ENCODE measurements at places on chromosomes 6 and 20.

- DNase-seq, result no peak
Measured at GRCh38 chr6:111480988-111481822, 1.8 kb downstream of the REV3L start.

GRCh38 chr6:169831450-169832246 lies 80.2 kb downstream of the ERMARD start:
- peak; percentile 67 for DNase-seq

DNA sequence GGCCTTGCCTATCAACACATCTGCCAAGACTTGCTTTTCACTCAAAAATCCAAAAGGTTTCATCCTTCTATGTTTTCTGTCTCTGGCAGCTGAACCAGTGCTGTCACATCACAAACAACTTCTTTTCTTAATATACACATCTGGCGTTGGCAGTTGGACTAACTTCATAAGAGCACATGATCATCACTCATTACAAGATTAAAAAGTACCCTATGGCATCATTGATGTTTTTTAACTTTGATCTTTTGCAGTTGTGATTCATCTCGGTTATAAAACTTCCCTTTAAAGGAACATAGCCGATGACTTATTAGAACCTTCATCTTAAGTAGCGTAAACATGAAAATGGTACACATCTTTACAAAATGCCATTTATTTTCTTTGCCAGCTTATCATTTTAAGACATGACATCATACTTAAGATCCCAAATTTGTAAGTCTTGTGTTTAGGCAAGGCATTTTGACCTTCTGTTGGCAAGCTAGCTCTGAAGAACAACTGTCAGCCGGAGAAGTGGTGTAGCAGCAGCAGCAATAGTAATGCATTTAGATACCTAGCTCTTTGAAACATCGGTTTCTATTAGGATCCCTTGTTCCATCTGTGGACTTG lies 64.2 kb upstream of the SUPT3H start:
- DNase-seq, result peak; percentile 78

- peak; percentile 14 for DNase-seq
Measured at GRCh38 chr20:33169176-33169794, 1.3 kb downstream of the BPIFA2 start.

GRCh38 chr6:5125152-5126006 lies 40.2 kb downstream of the PPP1R3G start:
- DNase-seq, result no peak

- DNase-seq, result no peak
Measured at GRCh38 chr6:70436320-70436719, 23.0 kb downstream of the FAM135A start.

DNA sequence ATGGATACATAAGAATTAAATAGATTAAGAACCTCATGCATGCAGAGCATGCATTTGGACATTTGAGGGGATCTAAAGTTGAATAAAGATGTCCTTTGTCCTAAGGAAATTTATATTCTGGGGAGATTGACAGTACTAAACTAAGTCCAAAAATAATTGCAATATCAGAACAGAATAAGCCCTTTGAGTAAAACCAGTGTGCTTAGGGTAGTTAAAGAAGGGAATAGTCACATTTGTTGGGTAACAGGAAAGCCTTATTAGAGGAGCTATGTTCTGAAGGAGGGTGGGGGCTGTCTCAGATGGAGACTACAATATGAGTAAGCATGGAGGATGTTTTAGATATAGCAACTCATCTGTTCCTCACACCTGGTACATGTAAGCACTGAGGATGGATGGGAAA lies 35.8 kb downstream of the CDC5L start:
- DNase-seq, result peak; percentile 17

DNA sequence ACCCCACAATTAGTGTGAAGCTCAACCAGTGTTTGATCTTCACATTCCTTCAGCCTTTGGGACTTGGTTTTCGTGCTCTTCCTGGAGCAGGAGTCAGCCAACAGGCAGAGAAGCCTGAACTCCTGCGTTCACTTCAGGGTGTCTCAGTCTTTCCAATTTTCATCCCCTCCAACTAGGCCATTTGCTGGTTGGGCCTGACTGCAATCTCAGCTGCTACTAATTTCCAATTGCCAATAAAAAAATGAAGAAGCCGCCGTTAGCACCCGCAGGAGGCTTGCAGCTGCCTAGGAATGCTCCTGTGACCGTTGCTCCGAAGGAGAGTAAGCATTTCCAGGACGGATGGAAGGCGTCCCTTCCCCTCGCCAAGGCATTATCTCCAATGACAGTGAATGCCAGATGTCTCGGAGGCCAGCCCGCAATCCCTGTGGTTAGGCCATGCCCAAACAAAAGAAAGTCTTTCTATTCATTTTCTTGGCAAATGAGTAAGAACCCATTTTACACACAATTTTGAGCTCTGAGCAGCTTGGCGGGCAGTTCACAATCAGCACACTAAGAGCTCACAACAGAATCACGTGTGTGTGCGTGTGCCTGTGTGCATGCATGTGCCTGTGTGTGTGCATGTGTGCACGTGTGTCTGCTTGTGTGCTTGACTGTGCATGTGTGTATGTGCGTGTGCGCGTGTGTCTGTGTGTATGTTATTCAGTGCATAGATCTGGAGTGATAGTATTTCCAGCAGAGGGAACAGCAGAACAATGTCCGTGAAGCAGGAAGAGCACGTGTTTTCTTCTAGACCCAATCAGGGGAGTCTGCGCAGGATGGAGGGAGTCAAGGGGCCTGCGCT lies 301.2 kb downstream of the SMOC2 start:
- no peak for DNase-seq

GRCh38 chr6:81565071-81565470 lies 187.4 kb downstream of the TENT5A start:
- no peak for DNase-seq

DNA sequence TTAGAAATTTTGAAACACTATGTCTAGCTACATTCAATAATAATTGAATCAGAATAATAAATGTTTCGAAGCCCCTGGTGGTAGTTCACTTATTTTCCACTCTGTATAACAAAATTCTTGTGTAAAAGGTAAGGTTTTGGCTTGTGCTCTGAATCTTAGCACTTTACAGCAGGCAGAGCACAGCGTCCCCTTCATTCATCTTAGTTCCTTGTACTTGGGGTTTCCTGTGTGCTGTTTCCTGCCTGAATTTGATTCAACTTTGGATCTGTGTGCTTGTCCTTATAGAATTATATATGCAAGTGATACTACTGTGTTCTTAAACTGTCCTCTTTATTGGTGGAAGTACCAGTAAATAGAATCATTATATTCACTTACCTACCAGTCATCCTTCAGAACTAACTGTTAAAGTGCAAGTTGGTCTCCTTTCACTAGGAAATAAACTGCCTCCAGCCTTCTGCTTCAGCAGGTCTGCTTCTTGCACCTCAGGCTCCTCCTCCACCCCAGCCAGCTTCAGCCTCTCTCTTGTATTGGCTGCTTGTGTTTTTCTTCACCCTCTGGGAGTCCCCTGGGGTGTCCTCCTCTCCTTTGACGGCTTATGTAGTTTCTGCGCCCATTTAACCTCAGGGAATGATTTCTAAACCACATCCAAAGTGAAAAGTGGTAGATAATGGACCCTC lies 28.8 kb upstream of the TULP4 start:
- DNase-seq, result no peak

- no peak for DNase-seq
Measured at GRCh38 chr6:20148433-20148832, 63.8 kb downstream of the MBOAT1 start.

GRCh38 chr6:141467881-141468280 lies 664.8 kb upstream of the GJE1 start:
- no peak for DNase-seq

DNA sequence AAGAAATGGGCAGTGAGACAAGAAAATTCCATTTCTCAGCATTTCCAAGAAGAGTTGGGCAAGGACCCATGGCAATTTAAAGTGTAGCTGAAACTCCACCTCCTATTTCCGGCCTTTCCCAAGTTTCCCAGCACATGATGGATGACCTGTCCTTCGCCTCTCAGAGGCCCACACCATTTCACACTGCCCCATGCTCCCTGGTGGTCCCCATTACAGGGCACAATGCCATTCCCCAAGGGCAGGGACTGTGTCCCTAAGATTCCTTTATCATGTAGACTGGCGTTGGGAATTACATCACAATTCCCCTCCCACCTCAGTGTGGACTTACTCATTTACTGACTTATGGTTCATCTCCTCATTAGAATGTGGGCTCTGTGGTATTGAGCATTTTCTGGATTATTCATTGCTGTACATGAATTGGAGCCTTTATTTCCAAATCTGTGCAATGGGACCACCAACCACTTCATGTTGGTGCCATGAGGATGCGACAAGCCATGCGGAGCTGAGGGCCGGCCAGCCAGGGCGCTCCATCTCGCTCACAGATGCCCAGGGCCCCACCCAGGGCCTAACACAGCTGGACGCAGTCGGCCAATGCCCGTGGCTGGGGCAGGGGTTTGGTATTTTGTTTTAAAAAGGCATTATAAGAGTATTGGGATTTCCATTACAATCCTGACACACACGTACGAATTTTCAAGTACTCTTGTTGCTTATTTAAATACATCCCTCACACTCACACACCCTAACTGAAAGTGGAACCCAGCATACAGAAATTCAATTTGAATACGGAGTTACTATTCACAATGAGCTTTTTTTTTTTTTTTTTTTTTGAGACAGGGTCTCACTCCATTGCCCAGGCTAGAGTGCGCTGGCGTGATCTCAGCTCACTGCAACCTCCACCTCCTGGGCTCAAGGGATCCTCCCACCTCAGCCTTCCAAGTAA lies 5.4 kb downstream of the ACSS1 start:
- no peak for DNase-seq

DNA sequence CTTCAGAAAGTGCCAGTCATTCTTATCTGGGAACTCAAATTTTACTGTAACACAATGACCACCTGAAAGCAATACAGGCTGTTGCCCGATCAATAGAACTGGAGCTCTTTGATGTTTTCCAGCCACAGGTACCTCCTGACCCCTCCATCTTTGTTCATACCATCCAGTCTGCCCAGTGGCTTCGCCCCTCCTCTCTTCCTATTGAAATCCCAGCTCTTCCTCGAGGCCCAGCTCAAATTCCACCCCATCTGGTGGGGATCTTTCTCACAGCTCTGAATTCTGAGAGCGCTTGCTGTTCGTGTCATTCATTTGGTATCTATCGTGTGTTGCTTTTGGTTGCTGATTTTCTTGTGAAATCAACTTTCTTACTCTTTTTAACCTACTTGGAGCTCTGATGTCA lies 87.9 kb upstream of the CNKSR3 start:
- no peak for DNase-seq

GRCh38 chr6:106702046-106702445 lies 72.7 kb downstream of the QRSL1 start:
- no peak for DNase-seq

DNA sequence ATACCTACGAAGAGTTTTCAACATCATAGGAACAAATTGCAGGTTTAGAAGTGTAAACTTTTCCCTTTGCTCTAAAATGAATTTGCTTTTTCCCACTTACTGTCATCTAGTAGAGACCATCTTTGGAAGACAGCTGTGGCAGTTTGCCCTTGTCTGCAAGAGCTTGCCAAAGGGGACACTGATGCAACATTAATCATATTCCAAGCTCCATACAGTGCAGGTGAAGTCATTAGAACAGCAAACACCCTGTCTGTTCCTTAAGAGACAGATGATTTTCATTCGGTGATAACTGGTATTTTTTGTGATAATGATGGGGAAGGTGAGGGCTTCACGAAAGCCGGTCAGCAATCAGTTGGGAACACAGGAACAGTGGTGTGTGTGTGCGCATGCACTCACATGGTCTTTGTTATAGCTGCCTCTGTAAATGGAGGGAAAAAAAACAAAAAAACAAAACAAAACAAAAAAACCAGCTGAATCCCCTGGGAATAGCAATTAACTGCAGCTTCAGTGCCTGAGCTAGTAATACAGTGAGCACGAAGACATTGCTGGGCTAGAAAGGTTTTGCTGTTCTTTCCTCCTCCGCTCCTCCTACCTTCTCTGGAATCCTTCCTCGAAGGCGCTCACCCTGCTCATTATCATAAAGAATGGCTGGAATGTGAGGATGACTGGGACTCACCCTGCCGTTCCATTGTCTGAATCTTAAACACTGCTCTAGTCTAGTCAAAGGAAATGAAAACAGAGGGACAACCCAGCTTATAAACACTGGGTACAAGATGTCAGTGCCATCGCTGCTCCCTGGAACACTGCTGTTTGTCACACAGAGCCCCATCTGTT lies 35.2 kb upstream of the KIF13A start:
- DNase-seq, result no peak

GRCh38 chr20:10501402-10501801 lies 66.3 kb downstream of the SLX4IP start:
- peak; percentile 21 for DNase-seq

- DNase-seq, result no peak
Measured at GRCh38 chr6:33571637-33572316, 8.3 kb downstream of the BAK1 start.

DNA sequence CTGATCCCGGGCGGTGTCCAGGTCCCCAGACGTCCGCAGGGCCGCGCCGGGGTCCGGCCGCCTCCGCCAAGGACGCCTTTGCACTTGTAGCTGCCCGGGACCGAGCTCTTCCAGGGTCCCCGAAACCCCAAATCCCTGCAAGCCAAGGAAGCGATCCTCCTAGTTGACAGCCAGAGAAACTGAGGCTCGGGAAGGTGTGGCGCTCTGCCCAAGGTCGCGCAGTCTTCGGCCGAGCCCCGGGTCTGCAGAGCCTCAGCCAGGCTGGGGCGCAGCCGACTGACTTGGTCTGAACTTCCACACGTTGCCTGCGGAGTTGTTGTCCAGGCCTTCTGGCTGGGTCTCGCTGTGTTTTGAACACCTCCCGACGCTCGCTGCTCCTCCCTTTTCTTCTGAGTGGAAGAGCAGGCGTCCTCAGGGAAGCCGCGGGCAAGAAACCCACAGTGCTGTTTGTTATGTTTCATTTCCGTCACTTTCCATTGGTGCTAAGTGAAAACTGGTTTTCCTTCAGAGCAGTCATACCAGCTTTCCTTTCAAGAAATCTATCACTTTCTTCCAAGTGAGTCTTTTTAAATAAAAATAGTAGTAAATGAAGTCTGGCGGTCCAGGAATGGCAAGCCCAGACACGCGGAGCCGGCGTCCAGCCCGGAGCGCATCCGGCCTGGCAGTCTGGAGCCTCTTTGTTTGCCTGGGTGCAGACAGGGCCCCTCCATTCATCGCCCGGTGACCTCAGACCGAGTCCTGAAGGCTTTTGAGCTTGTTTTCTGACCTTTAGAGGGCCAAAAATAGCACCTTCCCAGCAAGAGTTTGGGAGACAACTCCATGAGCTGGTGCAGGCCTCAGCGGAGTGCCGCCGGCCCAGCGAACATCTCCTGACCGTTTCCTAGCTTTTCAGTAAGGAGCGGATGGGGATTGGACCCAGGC lies 698 bp downstream of the FAM210B start:
- no peak for DNase-seq

GRCh38 chr20:59438201-59438600 lies 137.8 kb downstream of the EDN3 start:
- no peak for DNase-seq

DNA sequence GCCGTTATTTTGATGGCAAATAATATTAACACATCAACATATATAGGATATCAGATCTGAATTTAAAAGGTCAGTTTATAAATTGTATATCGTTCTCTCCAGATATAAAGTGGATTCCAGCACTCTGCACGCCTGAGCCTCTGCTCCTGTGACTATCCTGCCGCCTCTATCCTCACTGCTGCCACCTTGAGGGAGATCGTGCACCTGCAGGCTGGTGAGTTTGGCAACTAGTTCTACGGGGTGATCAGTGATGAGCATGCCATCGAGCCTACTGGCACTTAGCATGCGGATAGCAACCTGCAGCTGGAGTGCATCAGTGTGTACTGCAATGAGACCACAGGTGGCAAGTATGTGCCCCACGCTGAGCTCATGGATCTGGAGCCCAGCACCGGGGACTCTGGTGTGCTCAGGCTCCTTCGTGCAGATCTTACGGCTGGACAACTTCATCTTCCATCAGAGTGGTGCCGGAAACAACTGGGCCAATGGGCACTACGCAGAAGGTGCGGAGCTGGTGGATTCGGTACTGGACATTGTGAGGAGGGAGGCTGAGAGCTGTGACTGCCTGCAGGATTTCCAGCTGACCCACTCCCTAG lies 84.9 kb downstream of the FBXO5 start:
- DNase-seq, result peak; percentile 73
